ENCODE measurements at places on chromosomes 2 and 18. TPM values are rescaled to one million over a fixed set of nuclear protein-coding genes. Genes with fewer than 3 reads are reported as not detected.

- no peak for DNase-seq
Measured at GRCh38 chr2:114259389-114259788, 183.1 kb upstream of the DPP10 start.

DNA sequence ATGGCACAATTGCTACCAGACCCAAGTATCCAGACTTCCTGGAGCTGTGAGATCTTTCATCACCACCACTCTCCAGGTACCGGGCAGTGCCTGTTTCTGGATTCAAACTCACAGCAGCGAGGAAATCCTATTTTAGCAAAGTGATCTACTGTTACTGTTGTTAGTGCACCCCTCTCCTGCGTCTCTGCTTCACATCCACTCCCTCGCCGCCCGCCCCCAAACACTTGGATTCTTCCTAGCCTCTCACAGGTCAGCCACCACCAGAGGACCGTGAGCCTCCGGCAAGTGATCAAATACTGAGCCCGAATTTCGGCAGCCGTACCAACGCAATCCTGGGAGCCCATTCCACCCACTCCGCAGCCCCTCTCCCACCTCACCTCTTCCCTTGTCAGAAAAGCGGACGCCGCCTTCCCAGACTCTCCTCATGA lies 519 bp downstream of the METTL4 start:
- DNase-seq = peak; percentile 73

DNA sequence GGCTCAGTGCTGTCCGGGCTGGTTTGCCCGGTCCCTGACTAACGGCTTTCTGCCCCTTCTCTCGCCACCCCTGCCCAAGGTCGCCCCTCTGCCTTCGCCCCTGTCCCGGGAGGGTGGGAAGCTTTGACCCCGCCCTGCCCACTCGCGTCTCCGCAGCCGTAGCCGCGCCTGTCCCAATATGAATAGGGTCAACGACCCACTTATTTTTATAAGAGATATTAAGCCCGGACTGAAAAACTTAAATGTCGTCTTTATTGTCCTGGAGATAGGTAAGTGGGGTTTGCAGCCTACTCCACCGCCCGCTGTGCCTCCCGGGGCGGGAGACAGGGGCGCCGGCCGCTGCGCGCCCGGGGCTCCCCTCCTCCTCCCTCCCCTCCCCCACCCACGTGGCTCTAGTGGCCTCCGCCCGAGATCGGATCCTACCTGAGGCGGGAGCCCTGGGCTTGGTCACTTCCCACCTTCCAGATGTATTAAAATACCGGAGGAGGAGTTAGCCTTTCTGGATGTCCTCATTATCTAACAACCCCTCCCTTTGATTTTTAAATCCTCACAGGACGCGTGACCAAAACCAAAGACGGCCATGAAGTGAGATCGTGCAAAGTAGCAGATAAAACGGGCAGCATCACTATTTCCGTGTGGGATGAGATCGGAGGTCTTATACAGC lies 633 bp downstream of the NABP1 start:
- peak; percentile 87 for DNase-seq

DNA sequence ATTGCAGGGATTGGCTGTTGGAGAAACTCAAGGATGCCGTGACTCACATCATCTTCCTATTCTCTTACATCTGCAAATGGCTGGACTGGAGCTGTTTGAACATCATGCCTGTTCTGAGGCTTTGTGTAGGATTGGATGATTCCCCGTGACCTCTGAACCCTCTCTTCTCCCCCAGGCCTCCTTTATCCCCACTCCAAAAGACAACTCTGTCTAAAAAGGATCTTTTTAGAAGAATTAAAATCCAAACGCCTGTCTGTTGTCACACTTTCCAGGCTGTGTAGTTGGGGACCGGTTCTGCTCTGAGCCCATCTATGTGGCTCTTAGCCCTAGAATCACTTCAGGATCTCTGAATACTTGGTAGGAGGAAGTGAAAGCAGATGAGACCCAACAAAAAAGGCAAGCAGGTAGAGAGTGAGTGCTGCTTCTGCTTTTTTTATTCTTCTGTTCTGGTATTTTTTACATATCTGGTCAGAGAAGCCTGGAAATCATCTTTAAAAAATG lies 565 bp downstream of the SP140 start:
- no peak for DNase-seq

- no peak for DNase-seq
Measured at GRCh38 chr2:218169757-218170546, 3.2 kb upstream of the CXCR1 start.

DNA sequence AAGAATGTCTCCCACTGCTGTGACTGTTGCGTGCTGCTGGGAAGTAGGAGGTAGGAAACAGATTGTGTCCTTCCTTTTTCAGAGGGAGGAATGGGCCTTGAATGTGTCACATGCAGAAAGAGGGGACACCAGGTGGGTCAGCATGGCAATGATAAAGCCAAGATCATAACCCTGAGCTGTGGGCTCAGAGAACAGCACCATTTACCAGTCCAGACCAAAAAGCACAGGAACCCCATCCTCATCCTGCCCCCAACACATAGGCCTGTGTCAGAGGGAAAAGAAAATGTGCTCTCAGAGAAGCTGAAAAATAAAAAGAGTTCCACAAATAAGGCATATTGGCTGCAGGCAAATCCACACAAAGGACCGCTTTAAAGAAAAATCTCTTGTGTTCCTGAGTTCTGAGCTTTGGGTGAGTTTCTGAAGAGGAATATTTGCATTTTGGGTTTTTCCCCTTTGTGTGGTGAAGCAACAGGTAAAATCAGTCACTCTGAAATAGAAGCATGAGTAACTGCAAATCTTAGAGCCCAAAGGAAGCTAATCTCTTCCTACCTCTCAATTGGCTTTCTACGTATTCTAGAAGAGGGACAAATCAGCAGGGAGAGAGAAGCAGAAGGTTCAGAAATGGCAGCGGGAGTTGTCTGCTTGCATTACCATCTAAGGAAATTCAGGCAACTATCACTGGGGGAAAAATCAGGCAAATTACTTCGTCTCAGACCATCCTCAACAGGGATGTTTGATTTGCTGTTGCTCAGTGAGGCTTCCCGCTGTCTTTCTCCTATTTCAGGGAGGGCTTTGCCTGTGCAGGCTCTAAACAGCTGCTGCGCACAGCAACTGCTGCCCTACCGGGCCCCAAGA lies 106.8 kb downstream of the BCL11A start:
- DNase-seq = no peak

GRCh38 chr2:223613017-223613950 lies 11.1 kb upstream of the SCG2 start:
- DNase-seq = peak; percentile 98

GRCh38 chr2:170816504-170817092 lies at the start of gene GAD1:
Gene GAD1, plus strand, starts transcription at chr2:170816887. Its CDS starts 1,705 bp downstream, at chr2:170818592.
- peak; percentile 86 for DNase-seq

GRCh38 chr2:210227290-210228088 lies 2.2 kb upstream of the ACADL start:
- no peak for DNase-seq

DNA sequence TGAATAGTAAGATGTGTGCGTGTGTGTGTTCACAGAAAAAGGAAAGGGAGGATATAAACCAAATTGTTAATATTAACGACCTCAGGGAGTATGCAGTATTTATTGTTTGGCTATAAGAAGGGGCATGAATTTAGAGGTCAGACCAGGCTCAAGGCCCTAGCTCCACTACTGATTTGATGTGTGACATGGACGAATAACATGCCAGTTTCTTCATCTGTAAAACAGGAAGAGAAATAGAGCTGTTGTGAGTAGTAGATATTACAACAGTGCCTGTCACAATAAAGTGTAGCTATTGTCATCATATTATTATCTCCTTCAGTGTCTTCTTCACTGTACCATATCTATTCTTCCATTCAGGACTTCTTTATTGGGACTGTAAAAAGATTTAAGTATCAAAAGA lies 4.1 kb upstream of the MAT2A start:
- DNase-seq = no peak

DNA sequence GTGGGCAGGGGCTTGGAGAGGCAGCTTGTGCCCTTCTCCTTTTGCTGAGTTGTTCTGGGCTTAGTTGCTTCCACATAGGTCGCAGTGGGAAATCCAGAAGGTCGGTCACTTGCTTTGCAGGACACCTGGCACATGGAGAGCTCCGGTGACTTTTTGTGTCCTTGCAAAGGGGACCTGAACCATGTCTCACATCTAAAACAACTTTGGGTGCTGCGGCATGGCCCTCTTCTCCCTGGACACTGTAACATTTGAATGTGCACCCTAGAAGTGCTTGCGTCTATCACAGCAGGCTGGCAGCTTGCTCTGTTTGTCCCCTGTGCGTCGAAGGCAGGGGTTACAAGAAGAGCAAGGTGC lies 189.9 kb upstream of the TWIST2 start:
- DNase-seq = no peak

- DNase-seq = no peak
Measured at GRCh38 chr2:109537565-109538222, 76.1 kb downstream of the SEPTIN10 start.

DNA sequence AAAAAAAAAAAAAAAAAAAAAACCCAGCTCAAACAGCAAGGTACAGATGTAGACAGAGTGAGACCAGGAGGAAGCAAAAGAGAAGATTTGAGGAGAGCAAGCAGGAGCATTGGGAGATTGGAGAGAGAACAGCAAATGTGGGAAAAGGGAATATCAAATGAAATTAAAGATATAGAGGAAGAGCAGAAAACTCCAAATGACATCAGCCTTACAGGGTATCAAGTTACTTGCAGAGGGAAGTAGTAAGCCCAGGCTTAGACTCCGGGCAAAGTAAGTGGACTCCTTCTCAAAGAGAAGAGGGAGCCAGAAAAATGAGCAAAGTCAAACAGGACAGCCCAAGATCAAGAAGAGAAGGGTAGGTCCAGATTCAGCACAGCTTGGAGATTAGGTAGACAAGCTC lies 93.3 kb upstream of the PPP1CB start:
- DNase-seq = peak; percentile 31

- peak; percentile 38 for DNase-seq
Measured at GRCh38 chr2:198657512-198658121, 800.1 kb downstream of the SATB2 start.

DNA sequence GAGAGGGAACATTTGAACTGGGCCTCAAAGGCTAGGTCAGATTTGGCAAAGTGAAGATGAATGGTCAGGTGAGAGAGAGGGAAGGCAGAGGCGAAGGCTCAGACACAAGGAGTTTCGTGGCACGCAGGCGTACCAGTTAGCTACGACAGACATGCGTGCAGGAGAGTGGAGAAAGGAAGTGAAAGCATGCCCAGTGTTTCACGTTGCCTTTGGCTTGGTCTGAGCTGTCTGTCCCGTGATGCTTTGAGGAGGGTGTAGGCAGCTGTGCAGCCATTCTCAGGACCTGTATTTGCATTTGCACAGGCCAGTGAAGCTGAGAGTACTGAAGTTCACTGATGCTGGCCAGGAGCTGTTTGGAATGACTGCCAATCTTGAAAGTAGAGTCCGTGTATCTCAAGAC lies 69.5 kb downstream of the HNRNPLL start:
- no peak for DNase-seq

GRCh38 chr2:175981551-175981950 lies 20.5 kb downstream of the LNPK start:
- no peak for DNase-seq

DNA sequence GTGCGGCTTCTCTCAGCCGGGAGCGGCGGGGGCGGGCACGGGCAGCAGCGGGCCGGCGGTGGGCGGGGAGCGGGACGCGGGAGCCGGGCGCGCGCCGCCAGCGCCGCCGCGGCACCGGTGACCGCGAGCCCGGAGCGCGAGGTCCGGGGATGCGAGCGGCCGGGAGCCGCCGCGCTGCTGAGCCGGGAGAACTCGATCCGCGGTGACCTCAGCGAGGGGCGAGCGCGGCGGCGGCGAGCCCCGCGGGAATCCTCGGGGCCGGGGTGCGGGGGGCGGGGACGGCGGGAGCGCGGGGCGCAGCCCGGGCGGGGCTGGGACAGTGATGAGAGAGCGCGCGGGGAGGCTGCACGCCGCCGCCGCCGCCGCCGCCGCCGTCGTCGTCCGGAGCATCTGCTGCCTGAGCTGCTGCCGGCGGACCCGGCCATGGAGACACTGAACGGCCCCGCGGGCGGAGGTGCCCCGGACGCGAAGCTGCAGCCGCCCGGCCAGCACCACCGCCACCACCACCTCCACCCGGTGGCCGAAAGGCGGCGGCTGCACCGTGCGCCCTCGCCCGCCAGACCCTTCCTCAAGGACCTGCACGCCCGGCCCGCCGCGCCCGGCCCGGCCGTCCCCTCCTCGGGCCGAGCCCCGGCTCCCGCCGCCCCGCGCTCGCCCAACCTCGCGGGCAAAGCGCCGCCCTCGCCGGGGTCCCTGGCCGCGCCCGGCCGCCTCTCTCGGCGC lies at the start of gene MTCL1:
TSS of gene MTCL1 (plus strand) at position 319 of the 723 bp plus-strand sequence. CDS start at position 424, 105 bp downstream.
- DNase-seq = peak; percentile 50

GRCh38 chr2:55970500-55970899 lies 46.9 kb upstream of the EFEMP1 start:
- no peak for DNase-seq

GRCh38 chr2:162166745-162167144 lies 14.7 kb upstream of the GCG start:
- no peak for DNase-seq

Gene WDR43
- 160 TPM for total RNA-seq

Gene UGT1A4
- 0.12 TPM for total RNA-seq

Gene CFC1
- total RNA-seq = not detected

Gene ALPP
- 0.35 TPM for total RNA-seq

Gene MC5R
- not detected for total RNA-seq

Gene THSD7B
- total RNA-seq = not detected

Gene G6PC2
- not detected for total RNA-seq

Gene CCDC150
- total RNA-seq = 5.5 TPM
